ENCODE measurements at places on chromosomes 6 and 20.

DNA sequence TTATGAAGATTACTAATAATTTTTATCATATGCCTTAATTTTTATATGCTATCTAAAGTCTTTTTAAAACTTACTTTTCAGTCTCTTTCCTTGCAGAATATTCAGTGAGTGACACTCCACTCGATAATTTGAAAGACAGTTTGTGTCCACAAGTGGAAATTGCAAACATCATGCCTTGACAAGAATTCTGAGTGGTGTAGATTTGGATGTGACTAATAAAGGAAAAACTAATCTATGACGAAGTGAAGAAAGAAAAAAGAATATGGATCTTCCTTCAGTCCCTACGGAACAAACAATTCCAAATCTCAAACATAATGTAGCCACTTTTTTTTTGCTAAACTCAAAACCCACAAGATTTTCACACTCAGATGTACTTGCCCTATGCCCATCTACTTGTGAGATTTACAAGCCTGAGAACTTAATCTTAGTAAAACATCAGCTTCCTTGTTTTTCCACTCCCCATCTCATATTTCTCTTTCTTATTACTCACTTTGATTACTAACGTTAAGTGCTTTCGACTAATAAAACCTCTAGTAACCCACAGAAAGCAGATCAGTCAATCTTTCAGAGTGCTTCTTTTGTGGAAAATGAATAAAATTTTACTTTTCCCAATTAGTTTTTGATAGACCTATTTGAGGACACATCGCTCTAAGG, 1155.8 kb downstream of the GRIK2 start:
- DNase-seq, result no peak

DNA sequence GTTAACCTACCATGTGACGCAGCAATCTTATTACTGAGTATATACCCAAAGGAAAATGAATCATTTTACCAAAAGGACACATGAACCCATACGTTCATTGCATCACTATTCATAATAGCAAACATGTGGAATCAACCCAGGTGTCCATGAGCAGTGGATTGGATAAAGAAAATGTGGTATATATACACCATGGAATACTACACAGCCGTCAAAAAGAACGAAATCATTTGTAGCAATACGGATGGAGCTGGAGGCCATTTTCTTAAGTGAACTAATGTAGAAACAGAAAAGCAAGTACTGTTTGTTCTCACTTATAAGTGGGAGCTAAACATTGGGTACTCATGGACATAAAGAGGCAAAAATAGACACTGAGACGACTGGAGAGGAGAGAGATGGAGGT, 44.2 kb downstream of the TBPL1 start:
- no peak for DNase-seq

- DNase-seq, result no peak
These were observed 50.0 kb downstream of the SYNJ2 start for GRCh38 chr6:158031381-158032353.

DNA sequence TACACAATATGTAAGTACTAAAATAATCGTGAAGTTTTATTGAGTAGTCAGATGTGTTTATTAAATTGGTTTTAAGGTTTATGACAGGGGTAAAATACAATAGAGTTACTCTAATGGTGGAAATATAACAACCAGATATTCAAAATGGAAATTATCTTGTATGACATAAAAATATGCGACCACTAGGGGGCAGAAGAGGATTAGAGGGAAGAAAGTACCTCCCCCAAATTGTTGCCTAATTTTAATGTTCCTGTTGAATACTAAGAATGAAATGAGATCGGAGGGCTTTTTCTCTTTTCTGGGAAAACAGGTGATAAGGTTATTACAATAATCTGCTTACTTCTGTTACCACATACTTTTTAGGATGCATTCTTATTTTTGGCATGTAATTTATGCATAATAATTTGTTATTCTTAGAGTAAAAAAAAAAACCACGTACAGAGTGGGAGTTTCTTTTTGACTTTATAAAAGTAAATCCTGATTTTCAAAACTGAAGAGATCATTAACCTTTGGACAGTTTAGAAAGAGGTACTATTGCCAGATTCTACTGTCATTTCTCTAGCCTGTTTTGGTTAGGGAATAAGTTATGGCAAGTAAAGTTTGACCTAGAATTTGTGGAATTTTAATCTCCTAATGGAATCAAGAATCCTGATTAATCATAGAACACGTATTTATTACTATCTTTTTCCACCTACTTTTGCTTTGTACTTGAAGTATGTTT, 159.2 kb downstream of the CD109 start:
- peak; percentile 24 for DNase-seq
